GM10248 (cell line): ENCODE measurements at places on chromosomes 2 and 18.

DNA sequence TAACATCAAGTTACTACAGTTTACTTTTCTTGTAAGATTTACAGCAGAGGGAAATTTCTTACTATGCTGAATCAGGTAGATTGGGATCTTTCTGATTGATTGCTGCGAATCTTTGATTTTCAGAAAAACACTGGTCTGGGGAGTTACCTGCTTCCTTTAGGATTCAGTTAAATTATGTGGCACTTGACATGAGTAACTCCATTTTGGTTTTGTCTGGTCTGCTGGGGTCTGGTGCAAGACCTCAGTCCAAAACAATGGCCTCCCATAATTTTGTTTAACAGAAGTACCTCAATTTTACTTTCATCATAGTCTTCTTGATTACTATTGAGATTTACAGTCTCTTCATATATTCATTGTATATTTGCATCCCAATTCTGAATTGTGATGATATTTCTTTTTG is 775.5 kb downstream of the TRIB2 start:
- no peak for DNase-seq

DNA sequence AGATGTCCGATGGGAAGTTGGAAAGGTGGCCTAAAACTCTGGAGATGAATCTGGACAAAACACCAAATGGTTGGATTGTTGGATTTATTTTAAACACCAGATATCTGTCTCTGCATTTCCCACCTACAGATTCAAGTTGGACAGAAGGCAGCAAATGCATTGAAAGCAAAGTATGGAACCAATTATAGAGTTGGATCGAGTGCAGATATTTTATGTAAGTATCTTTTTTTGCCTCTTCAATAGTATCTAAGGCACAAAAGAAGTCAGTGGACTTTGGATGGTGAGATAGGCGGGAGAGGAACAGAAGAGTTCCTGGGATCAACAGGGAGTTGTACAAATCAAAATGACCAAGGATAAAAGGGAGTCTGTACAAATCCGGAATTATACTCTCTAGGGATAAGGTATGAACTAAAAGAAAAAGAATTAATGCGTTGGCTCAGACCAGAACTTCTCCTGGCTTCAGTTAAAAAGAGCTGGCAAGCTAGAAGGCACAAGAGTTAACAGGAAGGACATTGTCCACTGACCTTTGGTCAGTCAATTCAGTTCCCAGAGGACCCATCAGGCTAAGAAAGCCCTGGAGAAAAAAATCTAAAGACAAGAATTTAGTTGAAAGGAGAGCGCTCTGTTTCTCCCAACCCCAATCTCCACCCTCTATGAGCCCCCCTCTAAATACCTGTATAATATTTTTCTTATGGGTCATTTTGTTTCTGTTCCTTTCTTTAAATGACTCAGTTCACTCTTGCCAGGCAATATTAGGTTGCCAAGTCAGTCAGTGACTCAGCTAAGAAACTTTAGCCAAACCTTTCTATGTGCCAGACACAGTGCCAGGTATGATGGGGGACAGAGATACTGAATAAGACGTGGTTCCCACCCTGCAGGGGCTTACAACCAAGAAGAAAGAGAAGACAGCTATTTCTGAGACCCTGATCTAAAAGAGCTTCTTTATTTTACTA is 29.1 kb downstream of the CPO start:
- no peak for DNase-seq

- DNase-seq, result no peak
Observed at GRCh38 chr2:60567919-60568768, 14.7 kb upstream of the BCL11A start.

DNA sequence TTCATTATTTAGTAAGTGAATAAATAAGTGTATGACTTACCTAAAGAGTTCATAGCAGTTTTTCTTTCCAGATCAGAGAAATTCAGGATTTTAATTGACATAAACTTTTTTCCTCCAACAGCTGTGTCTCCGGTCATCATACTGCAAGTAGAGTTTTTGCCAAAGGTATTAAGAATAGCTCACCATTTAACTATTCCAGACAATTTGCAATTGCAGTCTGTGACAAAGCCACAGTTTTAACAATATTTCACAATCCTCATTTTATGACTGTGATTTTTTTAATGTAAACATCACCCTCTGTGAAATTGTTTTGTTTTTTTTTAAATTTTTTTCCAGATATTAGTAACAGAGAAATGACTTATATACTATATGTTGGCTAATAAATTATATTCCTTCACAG is 199.1 kb downstream of the TRIB2 start:
- no peak for DNase-seq

DNA sequence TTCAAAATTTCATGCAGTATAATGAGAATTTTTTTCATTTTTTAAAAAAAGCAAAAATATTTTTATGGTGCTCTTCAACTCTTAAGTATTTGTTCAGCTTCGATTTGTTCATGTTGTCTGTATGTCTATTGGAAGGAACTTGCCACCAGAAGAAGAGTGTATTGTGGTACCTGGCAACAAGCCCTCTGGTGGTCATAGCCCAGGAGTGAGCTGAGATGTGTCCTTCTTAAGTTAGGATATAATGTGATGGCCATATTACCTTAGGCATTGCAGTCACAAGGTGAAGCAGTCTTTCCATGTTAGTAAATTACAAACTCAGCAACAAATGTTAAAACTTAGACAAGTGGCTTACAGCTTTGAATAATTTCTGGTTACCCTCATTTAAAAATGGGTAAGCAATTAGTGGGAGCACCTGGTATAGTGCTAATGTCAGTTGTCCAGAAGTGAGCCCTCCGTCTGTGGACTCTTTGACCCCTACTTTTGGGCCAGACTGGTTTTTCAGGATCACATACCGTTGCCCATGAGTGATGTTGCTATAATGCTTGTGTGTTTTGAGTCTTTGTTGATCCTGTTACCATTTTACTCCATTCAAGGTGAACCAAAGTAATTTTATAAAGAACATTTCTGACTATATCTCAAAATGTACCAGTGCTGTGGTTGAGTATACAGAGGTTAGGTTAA is 57.4 kb downstream of the MYO1B start:
- no peak for DNase-seq
